Sigmoid colon (tissue), 7 donors: ENCODE measurements at places on chromosomes 7 and 10. TPM values are rescaled to one million over a fixed set of nuclear protein-coding genes. Genes with fewer than 3 reads are reported as not detected.

EGR2 gene
- 3.4 TPM for total RNA-seq

UBN2 gene
- total RNA-seq = 13.3 TPM

GRCh38 chr7:108497082-108497725, 28.7 kb downstream of the PNPLA8 start:
- DNase-seq = no peak
- H3K4me3 ChIP-seq = no peak overlapping the region
- H3K27me3 ChIP-seq = no peaks in the 10 kb centered on the region

GRCh38 chr7:118762451-118762850, 537.9 kb downstream of the ANKRD7 start:
- no peak for DNase-seq
- no peak overlapping the region for H3K4me3 ChIP-seq
- H3K4me1 ChIP-seq = no peaks in the 10 kb centered on the region
- H3K27me3 ChIP-seq = no peaks in the 10 kb centered on the region
- no peaks in the 10 kb centered on the region for H3K36me3 ChIP-seq
- no peak overlapping the region for H3K27ac ChIP-seq

ACTL6B gene
- total RNA-seq = not detected

DNA sequence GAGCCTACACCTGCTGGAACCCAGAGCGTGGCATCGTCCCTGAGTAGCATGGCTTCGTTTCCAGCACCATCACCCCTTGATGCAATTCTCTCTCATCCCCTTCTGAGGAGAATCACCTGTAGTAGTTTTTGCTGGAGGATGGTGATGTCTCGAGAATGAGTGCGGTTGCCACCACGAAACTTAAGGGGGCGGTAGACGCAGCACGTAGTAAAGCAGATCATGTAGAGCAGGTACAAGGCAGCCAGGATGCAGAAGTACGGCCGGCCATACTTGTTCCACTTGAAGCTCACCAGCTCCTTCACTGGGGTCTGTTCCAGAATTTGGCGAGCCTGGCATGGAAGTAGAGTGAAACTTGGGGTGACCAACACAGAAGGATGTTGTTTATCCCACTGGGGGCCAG, 8.1 kb downstream of the TRPV5 start:
- no peaks in the 10 kb centered on the region for H3K36me3 ChIP-seq
- H3K4me1 ChIP-seq = no peaks in the 10 kb centered on the region
- DNase-seq = no peak
- no peaks in the 10 kb centered on the region for H3K27me3 ChIP-seq

- no peak overlapping the region for H3K27ac ChIP-seq
- H3K36me3 ChIP-seq = no peaks in the 10 kb centered on the region
- no peaks in the 10 kb centered on the region for H3K4me1 ChIP-seq
- H3K27me3 ChIP-seq = no peaks in the 10 kb centered on the region
- DNase-seq = no peak
Observed at GRCh38 chr10:90167174-90168064, 466.0 kb downstream of the KIF20B start.

GRCh38 chr10:119834188-119834587, 38.5 kb downstream of the MCMBP start:
- DNase-seq = no peak
- no peak overlapping the region for H3K27ac ChIP-seq
- H3K4me3 ChIP-seq = no peak overlapping the region
- no peaks in the 10 kb centered on the region for H3K4me1 ChIP-seq

GNAI1 gene
- 98.9 TPM for total RNA-seq

DNA sequence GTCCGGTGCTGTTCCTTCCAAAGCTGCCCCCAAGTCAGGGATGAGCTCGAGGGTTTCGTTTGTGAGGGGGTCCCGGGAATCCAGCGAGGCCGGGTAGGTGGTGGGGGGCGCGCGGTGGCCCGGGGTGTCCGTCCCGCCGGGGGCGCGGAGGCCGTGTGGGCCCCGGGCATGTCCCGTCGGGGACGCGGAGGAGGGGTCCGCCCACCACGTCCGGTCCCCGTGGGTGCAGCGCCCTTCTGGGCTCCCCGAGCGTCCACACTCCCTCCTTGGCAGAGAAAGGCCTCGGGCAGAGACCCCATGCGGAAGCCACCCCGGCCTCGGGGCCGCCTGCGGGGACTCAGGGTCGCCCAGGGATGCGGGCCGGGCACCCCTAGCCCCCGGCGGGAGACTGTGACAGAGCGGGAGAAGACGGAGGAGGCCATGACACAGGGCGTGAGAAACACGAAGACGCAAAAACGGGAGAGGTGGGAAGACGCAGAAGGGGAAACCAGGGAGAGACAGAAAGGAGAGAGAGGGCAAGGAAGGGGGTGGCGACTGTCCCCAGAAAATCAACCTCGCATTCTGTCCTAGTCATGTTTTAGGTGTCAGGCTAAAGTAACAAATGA, 640 bp upstream of the ZNF425 start:
- H3K27me3 ChIP-seq = no peaks in the 10 kb centered on the region
- H3K4me1 ChIP-seq = no peaks in the 10 kb centered on the region
- peak; percentile 76 for DNase-seq

GRCh38 chr10:84227810-84228209, 2.5 kb upstream of the LRIT2 start:
- no peaks in the 10 kb centered on the region for H3K36me3 ChIP-seq
- no peak overlapping the region for H3K27ac ChIP-seq
- no peaks in the 10 kb centered on the region for H3K4me1 ChIP-seq

SPDYE9 gene
- not detected for total RNA-seq

DNA sequence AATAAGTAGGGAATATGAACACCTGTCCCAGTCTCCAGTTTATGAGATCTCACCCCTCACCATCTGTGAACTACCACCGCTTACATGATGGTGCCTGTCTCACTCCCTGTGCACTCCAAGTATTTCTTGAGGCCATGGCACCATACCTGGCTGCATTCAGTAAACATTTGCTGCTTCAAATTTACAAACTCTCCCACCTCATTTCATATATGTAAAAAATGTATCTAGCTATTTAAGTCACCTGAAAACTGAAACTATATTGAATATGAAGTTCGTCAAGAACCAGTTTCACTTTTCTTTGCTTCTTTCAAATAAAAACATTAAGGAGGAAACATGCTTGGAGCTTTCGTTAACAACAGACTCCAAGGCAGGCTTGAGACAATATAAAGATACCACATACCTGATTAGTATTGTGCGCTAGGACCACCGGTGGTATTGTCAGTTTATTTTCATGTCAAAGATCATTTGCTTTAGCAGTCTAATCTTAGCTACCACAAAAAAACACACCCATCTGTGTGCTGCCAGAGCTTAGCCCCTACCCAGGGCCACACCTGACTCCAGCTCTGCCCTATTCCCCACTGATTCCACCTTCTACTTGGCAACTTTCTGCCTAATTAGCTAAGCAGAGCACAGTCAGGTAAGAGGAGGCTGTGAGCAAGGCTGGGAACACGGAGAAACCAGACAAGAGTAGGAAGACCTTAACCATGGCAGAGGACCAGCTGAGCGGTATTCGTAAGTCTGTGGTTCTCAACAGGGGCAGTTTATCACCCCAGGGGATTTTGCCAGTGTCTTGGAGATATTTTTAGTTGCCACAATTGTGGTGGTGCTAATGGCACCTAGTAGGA, 92.0 kb downstream of the ZFAND4 start:
- H3K27ac ChIP-seq = no peak overlapping the region
- DNase-seq = no peak
- peaks cover 5% of the 10 kb centered on the region for H3K4me1 ChIP-seq
- no peak overlapping the region for H3K4me3 ChIP-seq
- H3K27me3 ChIP-seq = no peaks in the 10 kb centered on the region

FOXK1 gene
- 47.1 TPM for total RNA-seq

- H3K36me3 ChIP-seq = no peaks in the 10 kb centered on the region
- H3K27me3 ChIP-seq = no peaks in the 10 kb centered on the region
- DNase-seq = no peak
- peak overlapping the region; percentile 49 for H3K4me3 ChIP-seq
Observed at GRCh38 chr7:38310591-38311101, 37.2 kb upstream of the TARP start.

DNA sequence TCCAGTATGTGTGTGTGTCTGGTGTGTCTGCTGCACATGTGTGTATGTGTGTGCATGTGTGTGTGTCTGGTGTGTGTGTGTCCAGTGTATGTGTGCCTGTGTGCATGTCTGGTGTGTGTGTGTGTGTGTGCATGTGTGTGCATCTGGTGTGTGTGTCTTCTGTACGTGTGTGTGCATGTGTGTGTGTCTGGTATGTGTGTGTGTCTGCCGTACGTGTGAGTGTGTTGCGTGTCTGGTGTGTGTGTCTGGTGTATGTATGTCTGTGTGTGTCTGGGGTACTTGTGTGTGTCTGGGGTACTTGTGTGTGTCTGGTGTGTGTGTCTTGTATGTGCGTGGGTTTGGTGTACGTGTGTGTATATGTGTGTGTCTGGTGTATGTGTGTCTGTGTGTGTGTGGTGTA, 289.1 kb upstream of the SHH start:
- no peaks in the 10 kb centered on the region for H3K27me3 ChIP-seq
- no peaks in the 10 kb centered on the region for H3K4me1 ChIP-seq
- DNase-seq = no peak
- no peaks in the 10 kb centered on the region for H3K36me3 ChIP-seq

- no peak for DNase-seq
- no peaks in the 10 kb centered on the region for H3K27me3 ChIP-seq
- H3K27ac ChIP-seq = no peak overlapping the region
- H3K36me3 ChIP-seq = no peaks in the 10 kb centered on the region
Observed at GRCh38 chr10:6562221-6562620, 17.9 kb downstream of the PRKCQ start.

NKX2-3 gene
- 35.2 TPM for total RNA-seq

IGFBP1 gene
- not detected for total RNA-seq

GRCh38 chr7:70218006-70218405, 619.7 kb downstream of the AUTS2 start:
- no peaks in the 10 kb centered on the region for H3K4me1 ChIP-seq
- DNase-seq = no peak
- no peaks in the 10 kb centered on the region for H3K27me3 ChIP-seq
- no peak overlapping the region for H3K27ac ChIP-seq
- H3K4me3 ChIP-seq = no peak overlapping the region
- no peaks in the 10 kb centered on the region for H3K36me3 ChIP-seq

HOXA9 gene
- total RNA-seq = 14.0 TPM

DNA sequence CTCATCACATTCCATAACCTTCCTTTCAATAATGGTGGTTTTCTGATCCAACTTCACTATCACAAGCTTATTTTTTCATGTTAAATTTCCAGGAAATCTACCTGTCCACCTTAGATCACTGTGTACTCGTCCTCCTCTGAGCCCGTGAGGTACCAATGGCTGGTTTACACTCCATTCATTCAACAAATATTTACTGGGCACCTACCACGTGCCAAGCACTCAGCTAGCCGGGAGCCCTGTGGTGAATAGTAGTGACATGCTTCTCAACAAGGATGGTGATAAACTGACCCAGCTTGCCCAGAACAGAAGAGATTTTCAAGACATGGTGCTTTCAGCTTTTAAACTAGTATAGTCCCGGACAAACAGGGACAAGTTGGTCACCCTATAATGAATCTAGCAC, 98.2 kb downstream of the FAM204A start:
- H3K27me3 ChIP-seq = peaks cover 84% of the 10 kb centered on the region
- H3K4me3 ChIP-seq = no peak overlapping the region

RET gene
- total RNA-seq = 5.4 TPM

- no peaks in the 10 kb centered on the region for H3K36me3 ChIP-seq
- no peaks in the 10 kb centered on the region for H3K4me1 ChIP-seq
- peak; percentile 57 for DNase-seq
- H3K4me3 ChIP-seq = no peak overlapping the region
Observed at GRCh38 chr10:5502061-5502521, 2.7 kb upstream of the CALML5 start.

LIPM gene
- total RNA-seq = not detected

GRCh38 chr10:11403116-11403515, 208.3 kb downstream of the USP6NL start:
- H3K27me3 ChIP-seq = no peaks in the 10 kb centered on the region
- H3K36me3 ChIP-seq = no peaks in the 10 kb centered on the region
- no peak overlapping the region for H3K27ac ChIP-seq
- no peak overlapping the region for H3K4me3 ChIP-seq

DNA sequence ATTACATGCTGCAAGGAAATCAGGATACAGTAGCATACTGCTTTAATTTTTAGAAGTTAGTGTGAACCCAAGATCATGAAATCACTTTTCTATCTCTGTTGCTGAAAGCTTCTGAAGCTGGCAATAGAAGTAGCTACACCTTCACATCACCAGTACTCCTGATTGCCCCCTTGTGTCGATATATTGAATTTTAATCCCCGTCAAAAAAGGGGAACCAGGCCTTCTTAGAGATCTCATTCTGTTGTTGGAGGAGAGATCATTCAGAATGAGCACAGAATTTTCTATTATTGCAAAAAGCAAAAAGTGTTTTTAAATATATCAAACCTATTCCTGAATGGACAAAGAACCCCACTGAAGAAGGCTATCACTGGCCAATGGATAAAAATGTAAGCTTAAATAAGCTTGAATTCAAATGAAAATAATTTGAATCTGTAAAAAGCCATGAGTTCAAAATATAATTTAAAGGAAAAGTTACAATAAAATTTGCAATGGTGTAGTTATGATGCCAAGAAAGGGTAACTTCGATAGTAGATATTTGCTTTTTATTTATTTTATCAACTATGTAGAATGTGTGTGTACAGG, 39.7 kb upstream of the TEX47 start:
- no peaks in the 10 kb centered on the region for H3K36me3 ChIP-seq
- no peaks in the 10 kb centered on the region for H3K27me3 ChIP-seq
- no peak for DNase-seq
- H3K4me1 ChIP-seq = no peaks in the 10 kb centered on the region

- no peak overlapping the region for H3K27ac ChIP-seq
- DNase-seq = no peak
- no peaks in the 10 kb centered on the region for H3K36me3 ChIP-seq
- no peaks in the 10 kb centered on the region for H3K27me3 ChIP-seq
- no peaks in the 10 kb centered on the region for H3K4me1 ChIP-seq
Observed at GRCh38 chr10:113235508-113235907, 285.5 kb downstream of the TCF7L2 start.

CRTAC1 gene
- total RNA-seq = 1.5 TPM

- no peak overlapping the region for H3K4me3 ChIP-seq
- H3K36me3 ChIP-seq = no peaks in the 10 kb centered on the region
Observed at GRCh38 chr10:36943544-36943943, 181.9 kb upstream of the ANKRD30A start.

- peak; percentile 93 for DNase-seq
- H3K27ac ChIP-seq = no peak overlapping the region
- H3K36me3 ChIP-seq = peaks cover 22% of the 10 kb centered on the region
- peaks cover 17% of the 10 kb centered on the region for H3K4me1 ChIP-seq
- H3K27me3 ChIP-seq = no peaks in the 10 kb centered on the region
Observed at GRCh38 chr10:119445311-119445934, 97.1 kb downstream of the RGS10 start.

GRCh38 chr10:99908512-99908911, 101.2 kb downstream of the DNMBP start:
- no peak overlapping the region for H3K4me3 ChIP-seq
- no peaks in the 10 kb centered on the region for H3K27me3 ChIP-seq
- peaks cover 52% of the 10 kb centered on the region for H3K36me3 ChIP-seq
- no peak for DNase-seq
